ENCODE measurements at places on chromosomes 16 and 17.

- no peak for DNase-seq
These were observed 32.7 kb downstream of the AP1G1 start for GRCh38 chr16:71775949-71776348.

GRCh38 chr16:8905168-8905762 is 23.1 kb downstream of the LITAFD start:
- DNase-seq = no peak

DNA sequence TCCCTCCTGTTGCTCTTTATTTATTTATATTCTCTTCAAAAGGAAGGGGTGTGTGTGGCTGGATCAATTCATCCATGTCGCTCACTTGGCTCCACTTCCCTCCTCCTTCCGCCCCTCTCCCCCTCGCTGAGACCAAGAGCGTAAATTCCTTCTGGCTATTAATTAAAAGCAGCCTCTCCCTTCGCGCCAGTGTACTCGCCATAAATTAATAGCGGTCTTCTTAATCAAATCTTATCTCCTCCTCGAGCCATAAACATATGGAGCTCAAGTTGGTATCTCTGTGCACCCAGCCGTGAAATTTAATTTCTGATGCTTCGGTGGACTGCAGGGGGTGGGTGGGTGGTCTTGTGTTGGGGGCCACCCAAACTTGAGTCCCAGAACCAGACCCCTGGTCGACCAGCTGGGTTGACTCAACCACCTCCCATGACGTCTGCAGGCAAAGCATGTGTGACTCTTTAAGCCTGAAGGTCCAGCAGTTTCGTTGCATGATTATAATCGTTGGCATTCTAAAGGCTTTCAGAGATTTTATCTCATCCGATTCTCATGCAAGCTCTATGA is 57.9 kb downstream of the SDK2 start:
- no peak for DNase-seq

GRCh38 chr17:81898029-81898866 is 3.8 kb upstream of the NPB start:
- no peak for DNase-seq

- DNase-seq = no peak
These were observed 277.8 kb upstream of the FOXF1 start for GRCh38 chr16:86232496-86232895.

- no peak for DNase-seq
These were observed 3.0 kb upstream of the CMTM2 start for GRCh38 chr16:66576296-66576695.

DNA sequence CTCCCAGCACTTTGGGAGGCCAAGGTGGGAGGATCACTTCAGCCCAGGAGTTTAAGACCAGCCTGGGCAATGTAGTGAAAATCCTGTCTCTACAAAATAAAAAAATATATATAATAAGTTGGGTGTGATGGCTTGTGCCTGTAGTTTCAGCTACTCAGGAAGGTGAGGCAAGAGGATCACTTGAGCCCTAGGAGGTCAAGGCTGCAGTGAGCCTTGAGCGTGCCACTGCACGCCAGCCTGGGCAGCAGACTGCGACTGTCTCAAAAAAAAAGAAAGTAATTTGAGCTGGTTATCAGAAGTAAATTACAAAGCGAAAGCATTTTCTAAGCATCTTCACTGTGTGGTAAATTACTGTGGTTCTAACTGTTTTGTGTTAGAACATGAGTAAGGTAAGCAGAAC is 66.2 kb downstream of the NQO1 start:
- no peak for DNase-seq

DNA sequence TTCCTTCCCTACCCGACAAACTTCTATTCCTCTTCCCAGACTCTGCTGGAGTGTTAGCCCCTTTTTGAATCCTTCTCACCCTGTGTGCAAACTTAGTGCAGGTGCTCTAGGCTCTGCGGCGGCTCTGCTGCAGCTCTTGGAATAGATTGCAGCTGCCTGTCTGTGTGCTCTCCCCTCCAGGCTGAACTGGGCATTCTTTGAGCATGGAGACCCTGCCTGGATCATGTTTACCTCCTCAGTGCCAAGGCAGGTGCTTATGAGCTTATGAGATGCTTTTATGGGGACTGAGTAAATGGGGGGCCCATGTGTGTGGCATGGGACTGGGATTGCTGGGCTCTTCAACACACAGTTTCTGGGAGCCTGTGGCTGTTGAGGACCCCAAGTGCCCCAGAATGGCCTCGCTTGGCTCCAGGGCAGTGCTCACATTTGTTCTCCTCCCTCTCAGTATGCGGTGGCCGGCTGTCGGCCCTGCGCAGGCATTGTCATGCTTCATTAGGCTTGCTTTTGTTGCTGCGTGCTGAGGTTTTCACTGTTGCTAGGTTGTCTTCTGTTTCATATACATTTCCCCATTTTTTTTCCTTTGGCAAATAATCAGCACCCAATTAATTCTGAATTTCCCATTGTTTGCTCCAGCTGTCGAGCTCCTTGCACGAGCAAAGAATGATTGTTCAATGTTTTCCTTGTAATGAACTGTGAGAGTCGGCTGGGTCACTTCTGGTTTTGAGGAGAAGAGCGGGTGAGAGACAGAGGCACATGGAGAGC is 185.5 kb upstream of the NLRP1 start:
- no peak for DNase-seq

DNA sequence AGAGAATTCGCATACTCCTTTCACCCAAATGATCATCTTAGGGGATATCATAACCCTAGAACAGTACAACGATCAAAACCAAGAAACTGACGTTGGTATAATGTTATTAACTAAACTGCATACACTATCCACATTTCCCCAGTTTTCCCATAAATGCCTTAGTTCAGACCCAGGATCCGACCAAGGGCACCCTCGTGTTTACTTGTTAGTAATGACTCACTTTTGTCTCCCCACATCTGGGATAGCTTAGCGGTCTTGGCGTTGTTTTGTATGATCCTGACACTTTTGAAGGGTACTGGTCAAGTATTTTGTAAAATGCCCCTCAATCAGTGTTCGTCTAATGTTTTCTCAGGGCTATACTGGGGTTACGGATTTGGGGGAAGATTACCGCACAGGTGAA is 8.0 kb downstream of the HS3ST3A1 start:
- DNase-seq = no peak

- DNase-seq = no peak
These were observed 249.9 kb upstream of the MON1B start for GRCh38 chr16:76941113-76941512.

All from activated naive CD4-positive, alpha-beta T cell (primary cell).